ENCODE measurements at places on chromosomes 4 and X.

DNA sequence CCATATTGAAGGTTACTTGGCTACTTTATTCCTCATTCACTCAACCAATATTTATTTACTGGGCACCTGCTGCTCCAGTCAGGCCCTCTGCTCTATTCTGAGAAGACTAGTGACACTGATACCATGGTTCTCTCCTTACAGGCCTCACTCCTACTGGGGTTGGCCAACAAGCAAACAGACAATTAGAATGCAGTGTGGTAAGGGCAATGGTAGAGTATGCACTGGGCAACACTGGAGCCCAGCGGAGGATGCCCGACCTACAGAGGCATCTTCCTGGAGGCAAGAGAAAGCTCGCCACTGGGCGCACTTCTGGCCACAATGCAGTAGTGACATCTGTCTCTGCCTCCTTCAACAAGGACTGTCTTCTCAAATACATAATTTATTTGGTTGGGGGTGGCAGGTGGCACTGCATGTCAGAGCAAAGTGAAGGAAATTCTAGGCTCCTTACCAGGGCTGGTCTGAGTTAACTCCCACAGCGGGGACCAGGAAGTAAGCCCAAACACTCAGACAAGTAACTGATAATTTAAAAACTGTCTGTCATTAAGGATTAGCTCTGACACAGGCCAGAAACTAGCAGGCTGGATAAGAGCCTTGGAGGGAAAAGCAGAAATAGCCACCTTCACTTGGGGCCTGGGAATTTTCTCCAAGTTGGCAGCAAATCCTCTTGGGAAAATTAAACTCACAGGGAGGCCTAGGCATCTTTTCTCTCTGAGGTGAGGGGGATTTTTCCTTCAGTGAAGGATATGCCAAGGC is 150.7 kb upstream of the EOLA2 start:
- DNase-seq, result no peak

DNA sequence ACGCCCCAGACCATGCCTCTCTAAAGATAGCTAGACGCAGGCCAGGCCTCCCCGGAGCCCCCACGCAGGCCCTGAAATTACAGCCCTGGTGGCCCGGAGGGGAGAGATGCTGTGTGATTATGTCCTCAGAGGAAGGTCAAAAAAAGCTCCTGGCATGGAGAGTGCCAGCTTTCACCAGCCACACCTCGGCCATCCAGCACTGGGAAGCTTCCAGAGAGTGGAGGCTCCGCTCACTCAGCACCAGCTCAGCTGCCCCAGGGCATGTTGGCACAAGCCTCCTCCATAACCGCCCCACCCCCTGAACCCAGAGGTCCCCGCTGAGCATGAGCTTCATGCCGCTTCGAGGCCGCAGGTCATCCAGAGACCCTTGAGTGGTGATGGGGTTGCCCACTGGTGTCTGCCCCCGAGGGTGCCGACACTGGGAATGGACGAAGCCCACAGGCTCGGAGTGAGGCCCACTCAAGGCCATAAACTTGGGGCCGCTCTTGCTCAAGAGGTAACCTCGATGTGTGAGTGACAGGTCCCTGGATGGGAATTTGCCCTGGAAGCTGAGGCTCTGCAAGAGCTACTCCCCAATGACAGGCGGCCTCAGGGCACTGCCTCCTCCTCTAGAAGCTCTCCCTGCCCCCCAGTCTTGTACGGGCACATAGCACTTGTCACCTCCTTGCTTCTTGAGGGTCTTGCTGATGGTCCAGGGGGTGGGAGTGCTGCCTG is 4.4 kb upstream of the BGN start:
- DNase-seq, result no peak

- no peak for DNase-seq
Observed at GRCh38 chrX:18941896-18942295, 42.0 kb downstream of the PHKA2 start.

GRCh38 chr4:138935135-138935807 is 80.3 kb upstream of the NOCT start:
- no peak for DNase-seq

DNA sequence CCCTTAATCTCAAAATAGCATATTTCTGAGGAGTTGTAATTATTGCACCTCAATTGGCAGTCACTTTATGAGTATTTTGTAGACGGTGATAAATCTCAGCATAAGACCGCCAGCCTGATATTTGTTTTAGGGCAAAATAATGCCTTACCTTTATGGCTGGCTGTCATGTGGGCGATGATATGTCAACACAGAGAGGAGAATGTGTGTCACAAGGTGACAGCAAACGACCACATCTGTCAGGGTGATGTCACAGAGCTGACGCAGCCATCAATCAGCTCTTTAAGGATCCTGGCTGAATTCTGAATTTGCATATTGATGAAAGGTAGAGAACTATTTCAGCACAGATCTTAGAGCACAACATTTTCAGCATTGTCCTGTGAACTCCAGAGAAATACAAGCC is 209.7 kb downstream of the CEP135 start:
- DNase-seq, result no peak

GRCh38 chr4:84483688-84484087 is 15.4 kb downstream of the NKX6-1 start:
- DNase-seq, result no peak

GRCh38 chrX:25544641-25545040 is 528.9 kb upstream of the ARX start:
- peak; percentile 3 for DNase-seq

- no peak for DNase-seq
Observed at GRCh38 chr4:58254291-58254690, 1144.1 kb upstream of the IGFBP7 start.

- no peak for DNase-seq
Observed at GRCh38 chr4:42404001-42404400, 6.7 kb downstream of the SHISA3 start.

GRCh38 chrX:82757614-82758013 is 750.5 kb upstream of the POU3F4 start:
- no peak for DNase-seq

- DNase-seq, result no peak
Observed at GRCh38 chrX:20414762-20415445, 148.2 kb upstream of the RPS6KA3 start.

DNA sequence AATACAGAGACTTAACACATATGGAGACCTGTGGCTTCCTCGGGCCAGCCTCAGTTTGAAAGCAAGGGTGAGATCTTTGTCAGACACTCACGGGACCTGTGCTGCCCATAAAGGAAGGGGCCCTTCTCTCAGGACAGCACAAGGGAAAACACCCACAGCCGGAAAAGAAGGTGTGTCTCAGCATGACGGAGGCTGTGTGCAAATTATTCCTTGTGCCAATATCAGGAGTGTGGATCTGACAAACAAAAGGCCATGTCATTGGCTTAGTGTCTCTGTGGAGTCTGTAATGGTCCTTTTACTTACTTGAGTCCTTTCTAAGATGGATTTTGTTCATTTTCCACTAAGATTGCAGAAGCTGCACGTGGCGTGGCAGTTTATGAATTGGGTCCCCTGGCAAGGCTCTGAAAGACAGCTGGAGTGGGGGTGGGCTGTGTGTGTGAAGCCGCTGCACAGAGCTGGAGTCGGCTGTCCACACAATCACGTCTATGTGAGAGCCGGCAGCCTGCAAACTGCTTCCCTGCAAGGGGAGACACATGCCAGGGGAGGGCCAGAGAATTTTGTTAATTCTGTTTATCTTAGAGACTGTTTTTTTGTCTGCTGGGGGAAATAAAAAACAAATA is 1.9 kb downstream of the ENPP6 start:
- DNase-seq, result no peak

GRCh38 chrX:77640702-77641101 is 145.3 kb downstream of the ATRX start:
- no peak for DNase-seq

GRCh38 chr4:8532245-8532781 is 47.9 kb upstream of the GPR78 start:
- DNase-seq, result no peak

DNA sequence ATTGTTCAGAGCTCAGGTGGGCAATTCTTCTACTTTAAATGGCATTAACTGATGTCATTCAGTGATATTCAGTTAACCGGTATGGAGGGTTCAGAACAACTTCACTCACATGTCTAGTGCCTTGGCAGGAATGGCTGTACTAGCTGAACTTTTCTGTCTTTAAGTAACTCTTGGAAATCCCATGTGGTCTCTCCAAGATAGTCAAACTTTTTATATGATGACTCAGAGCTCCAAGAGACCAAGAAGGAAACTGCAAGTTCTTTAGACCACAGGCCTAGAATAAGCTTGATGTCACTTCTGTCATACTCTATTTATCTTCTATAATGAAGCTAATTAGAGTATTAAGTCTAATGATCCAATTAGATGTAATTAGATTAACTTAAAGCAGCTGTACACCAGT is 24.9 kb downstream of the LHFPL1 start:
- DNase-seq, result peak; percentile 12

DNA sequence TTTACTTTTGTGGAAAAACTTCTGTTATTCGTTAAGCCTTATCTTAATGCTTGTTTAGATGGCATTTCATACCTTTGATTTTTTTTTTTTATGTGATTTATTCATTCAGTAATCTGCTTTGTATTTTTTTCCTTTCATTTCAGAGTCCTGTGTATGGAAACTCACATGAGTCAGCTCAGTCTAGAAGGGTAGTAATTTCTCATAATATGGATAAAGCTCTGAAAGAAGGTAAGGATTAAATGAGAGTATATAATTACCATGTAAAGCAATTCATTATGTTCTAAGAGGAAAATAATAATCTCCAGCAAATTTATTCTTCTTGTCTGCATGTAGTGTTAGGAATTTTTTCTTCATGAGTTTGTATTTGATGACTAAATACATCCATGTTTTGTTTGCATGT is 37.8 kb downstream of the SNX25 start:
- no peak for DNase-seq

DNA sequence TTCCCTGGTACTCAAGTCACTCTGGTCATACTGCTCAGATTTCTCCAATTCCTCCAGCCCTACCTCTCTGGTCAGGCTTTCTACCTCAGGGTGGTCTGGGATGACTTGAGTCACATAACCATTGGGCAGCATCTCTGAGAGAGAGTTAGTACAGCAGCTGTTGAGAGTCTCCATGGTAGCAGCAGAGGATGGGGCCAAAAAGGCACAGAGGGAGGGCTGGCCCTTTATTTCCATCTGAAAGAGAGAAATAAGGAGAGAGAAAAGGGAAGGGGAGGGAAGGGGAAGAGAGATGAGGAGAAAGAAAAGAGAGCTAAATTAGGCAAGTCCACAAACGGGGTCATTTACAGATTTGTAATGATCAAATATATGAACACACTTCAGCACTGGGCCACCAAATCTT is 149.1 kb upstream of the ARHGEF9 start:
- DNase-seq, result no peak

GRCh38 chr4:110152386-110152785 is 46.0 kb downstream of the ELOVL6 start:
- no peak for DNase-seq

GRCh38 chr4:5930876-5931275 is 38.0 kb upstream of the CRMP1 start:
- DNase-seq, result no peak

DNA sequence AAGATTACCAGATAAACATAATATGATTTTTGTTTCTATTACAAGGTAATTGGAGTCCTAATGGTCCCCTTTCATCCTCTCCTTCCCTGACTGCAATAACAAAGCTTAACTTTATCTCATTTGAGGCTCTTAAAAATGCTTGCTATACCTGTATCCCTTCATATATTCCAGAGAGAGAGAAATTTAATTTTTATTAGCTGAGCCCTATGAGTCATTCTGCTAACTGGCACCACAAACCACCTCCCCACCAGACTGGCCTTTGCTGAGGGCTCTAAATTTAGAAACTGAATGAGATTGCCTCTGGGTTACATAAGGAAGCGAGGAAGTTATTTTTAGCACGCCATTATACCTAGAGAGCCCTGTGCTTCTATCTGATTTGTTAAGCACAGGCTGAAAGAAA is 27.4 kb downstream of the CBLL2 start:
- DNase-seq, result peak; percentile 33

- peak; percentile 50 for DNase-seq
Observed at GRCh38 chr4:166594326-166594946, 639.9 kb downstream of the SPOCK3 start.

DNA sequence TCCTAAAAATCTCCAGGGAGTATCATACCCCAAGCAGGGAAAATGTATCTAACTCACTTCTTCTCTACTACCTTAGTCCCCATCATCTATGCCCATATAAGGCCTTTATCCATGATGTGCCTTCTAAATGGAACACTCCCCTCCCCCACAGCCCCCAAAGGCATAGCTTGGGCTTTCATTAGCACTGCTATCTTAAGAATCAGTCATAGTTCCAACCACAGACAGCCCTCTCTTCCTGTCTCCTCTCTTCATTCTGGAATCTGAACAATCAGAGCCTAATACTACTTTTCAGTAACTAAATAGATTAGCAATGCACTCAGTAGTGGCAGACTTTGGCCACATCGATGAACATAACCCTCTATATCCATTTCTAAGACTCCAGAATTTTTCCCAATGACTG is 313.2 kb upstream of the DKK2 start:
- no peak for DNase-seq

- no peak for DNase-seq
Observed at GRCh38 chrX:54640103-54640690, 110.2 kb downstream of the GNL3L start.

DNA sequence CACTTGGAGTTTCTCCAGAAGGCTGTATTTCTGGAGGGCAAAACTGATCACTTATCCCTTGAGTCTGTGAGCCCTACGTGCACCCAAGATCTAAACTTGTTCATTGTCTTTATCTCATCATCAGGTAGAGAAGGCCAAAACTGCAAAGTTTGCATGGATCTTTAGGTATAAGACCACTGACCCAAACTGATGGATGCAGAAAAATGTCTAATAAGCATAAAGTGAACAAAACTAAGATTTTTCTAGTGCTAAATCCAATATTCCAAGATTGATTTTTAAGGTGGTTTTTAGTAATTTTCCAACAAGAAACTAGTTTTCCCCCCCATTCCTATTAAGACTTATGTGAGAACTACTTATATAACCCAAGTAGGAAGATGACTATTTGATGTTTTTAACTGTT is 2.0 kb downstream of the TMSB15A start:
- no peak for DNase-seq

DNA sequence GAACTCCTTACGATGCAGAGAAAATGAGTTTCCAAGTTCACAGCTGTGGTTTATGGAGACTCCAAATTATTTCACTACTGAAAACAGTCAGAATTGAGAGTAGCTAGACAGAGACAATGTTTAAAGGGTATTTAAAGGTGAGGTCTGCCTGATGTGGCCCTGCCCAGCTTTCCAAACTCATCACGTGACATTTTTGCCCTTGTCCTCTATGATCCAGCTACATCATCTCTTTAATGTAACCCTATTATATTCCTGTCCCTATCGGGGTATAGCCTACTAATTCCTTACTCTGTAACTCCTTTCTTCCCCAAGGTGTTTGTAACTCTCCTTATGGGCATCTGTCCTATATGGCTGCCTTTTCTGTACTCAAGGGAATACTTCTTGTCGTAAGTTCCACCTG is 297.2 kb downstream of the GRXCR1 start:
- DNase-seq, result no peak

GRCh38 chr4:6779667-6780565 is 2.6 kb upstream of the KIAA0232 start:
- no peak for DNase-seq
